Effector CD4-positive, alpha-beta T cell (primary cell): ENCODE measurements at places on chromosomes 2 and 18.

DNA sequence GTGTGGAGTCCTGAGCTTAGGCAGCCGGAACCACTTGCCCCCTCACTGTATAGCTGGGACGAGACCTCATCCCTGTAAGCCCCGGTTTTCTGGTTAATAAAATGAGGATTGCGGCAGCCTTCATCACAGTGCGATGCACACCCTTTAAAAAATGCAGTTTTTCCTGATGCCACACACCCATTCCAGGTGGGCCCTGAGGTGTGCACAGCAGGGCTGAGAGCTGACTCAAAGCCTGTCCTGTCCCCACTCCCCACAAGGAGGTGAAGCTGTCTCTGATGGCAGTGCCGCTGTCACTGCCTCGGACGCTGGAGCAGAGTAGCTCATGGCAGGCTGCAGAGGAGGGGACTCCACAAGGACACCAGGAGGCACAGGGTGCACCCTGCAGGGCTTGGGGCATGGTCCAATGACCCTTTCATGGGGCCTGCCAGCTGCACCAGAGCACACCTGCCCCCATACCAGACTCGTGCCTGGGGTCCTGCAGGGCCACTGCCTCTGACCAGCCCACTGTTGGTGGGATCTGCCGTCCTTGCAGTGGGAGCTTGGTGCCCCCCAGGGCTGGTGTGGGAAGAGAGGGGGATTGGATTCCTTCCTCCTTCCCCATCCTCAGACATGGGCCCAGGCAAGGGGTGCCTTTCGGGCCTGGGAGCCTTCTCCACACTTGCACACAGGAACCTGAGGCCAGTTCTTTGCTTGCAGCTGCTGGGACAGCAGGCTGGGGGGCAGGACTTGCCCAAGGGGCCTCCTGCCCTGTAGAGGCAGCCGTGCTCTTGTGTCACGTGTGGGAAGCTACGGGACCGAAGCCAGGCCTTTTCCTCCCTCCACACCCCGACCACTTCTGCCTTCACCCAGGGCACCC is 22.8 kb downstream of the GPC1 start:
- DNase-seq, result no peak

GRCh38 chr2:143422681-143423080 is 293.5 kb downstream of the ARHGAP15 start:
- no peak for DNase-seq

DNA sequence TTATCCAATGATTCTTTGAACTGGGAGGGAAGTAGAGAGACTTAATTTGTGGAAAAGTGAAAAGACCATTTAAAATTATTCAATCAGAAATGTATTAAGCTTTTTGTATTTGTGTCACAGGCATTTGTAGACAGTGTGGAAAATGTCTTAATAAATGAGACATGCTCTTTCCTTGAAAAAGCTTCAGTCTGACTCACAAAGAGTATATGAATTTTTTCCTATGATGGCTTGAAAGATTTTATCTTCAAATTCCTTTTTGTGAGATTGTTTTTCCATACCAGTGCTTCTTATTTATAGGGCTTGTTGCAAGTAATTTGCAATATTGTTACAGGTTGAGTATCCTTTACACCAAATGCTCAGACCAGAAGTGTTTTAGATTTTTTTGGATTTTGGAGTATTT is 39.5 kb downstream of the STON1 start:
- DNase-seq, result no peak

GRCh38 chr2:162006337-162006736 is 67.7 kb downstream of the DPP4 start:
- no peak for DNase-seq

DNA sequence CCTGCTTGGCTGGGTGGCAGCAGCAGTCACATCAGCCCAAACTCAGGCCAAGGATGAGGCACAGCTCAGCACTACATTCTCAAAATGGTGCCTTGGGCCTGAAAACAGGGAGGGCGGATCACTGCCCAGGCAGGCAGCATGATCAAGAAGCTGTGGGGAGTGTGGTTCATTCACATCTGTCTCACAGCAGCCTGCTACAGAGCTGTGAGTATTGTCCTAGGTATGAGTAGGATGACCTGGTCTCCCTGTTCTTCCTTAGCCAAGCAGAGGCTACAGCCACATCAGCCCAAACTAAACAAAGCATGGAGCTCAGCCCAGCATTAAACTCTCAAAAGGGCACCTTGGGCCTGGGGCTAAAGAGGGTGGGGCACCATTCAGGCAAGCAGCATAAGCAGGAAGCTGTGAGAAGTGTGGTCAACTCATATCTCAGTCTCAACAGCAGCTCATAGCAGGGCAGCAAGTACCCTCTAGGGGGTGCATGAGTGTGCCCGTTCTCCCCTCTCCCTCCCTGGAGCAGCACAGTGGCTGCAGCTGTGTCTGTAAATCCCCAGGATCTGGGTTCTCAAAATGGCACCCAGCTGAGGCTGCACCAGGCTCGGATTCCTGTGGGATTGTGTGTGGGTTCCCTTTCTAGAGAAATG is 139.6 kb downstream of the TRABD2A start:
- DNase-seq, result peak; percentile 8

DNA sequence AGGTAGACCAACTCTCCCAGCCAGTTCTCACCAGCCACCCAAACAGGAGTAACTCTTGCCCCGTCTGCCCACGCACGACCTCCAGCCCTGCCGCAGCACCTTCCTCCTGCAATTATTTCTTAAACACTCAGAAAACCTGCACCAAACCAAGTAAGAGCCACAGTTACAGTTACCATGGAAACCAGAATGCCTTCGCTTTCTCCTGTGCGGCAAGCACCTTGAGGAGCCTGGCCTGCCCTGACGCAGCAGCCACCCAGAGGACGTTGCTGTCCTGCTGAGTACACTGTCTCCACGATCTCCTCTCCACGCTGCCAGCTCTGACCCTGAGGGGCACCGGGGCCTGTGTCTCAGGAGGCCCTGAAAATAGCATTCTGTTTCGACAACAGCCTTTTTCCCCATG is 94.3 kb upstream of the SMIM21 start:
- DNase-seq, result no peak

DNA sequence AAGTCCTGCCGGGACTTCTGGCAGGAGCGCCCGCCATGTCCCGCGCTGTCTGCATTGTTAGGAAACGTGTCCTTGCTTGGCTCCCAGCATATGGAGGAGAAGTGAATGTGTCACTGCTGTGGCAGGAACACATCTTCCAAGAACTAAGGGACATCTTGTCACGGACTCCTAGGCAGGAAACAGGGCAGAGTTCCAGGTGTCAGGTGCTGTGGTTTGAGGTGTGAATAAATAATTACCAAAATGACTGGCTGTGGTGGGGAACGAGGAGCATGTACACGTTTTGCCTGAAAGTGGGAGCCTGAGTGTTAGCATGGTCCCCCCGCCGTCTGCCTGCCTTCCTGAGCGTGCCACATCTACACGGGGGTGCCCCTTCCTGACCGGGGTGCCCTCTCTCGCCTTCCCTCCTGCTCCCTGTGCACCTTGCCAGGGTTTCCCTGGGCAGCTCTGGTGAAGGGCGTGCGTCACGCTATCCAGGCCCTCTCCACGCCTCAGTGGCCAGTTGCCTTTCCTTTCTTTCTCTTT is 237.5 kb downstream of the LDLRAD4 start:
- DNase-seq, result no peak

- DNase-seq, result no peak
These were observed 12.6 kb upstream of the FLACC1 start for GRCh38 chr2:201369775-201370174.

DNA sequence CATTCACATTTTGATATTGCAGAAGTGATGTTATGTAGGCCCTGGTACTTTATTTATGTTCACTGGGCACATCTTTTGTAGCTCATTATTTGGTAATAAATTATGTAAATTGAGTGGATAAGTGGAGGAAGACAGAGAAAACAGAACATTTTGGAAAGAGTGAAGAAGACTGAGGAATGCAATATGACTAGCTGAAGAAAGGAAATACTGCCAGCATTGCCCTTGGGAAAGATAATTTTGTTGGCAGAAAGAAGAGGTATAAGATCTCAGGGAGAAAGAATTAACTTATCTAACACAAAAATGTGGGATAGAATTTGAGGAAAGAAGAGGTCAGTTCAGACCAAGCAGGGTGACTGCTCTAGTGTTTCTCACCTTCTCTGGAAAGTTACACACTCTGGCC is 118.8 kb downstream of the TTC27 start:
- DNase-seq, result no peak

- no peak for DNase-seq
These were observed 260.8 kb downstream of the TGIF1 start for GRCh38 chr18:3710712-3711301.

- no peak for DNase-seq
These were observed 608.0 kb upstream of the PIK3C3 start for GRCh38 chr18:41347057-41347456.

GRCh38 chr2:186130748-186131641 is 355.1 kb upstream of the ZC3H15 start:
- DNase-seq, result no peak

DNA sequence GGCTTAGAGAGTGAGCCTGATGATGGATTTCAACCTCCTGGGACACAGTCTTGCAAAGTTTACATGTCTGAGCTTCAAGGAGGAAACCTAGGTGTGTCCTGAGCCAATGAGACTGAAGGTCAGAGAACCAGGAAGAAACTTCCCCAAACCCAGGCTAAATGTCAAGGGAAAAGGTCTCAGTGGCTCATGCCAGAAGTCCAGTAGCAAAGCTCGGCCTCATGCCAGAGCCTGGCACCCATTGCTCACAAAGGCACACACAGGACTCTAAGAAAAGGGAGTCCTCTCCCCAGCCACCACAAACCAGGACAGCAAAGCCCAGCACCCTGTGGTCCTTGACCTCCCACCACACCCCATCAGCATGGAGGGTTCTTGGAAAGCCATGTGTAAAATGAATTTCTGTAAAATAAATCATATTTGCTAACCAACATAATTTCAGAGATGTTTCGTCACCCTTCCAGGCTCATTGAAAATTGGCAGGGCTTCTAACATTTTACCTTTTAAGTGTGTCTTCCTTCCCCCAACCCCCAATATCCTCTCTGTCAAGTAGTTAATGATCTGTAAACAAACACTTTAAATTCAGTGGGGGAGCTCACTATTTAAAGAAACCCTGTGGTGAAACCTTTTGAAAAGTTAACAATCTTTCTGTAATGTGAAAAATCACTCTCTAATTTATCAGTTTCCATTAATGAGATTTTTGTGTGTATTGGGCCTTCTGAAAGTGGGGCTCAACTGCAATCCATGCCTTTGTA is 77.1 kb downstream of the BCL11A start:
- DNase-seq, result no peak
